ENCODE measurements at places on chromosomes 7 and 10. TPM values are rescaled to one million over a fixed set of nuclear protein-coding genes. Genes with fewer than 3 reads are reported as not detected.

DNA sequence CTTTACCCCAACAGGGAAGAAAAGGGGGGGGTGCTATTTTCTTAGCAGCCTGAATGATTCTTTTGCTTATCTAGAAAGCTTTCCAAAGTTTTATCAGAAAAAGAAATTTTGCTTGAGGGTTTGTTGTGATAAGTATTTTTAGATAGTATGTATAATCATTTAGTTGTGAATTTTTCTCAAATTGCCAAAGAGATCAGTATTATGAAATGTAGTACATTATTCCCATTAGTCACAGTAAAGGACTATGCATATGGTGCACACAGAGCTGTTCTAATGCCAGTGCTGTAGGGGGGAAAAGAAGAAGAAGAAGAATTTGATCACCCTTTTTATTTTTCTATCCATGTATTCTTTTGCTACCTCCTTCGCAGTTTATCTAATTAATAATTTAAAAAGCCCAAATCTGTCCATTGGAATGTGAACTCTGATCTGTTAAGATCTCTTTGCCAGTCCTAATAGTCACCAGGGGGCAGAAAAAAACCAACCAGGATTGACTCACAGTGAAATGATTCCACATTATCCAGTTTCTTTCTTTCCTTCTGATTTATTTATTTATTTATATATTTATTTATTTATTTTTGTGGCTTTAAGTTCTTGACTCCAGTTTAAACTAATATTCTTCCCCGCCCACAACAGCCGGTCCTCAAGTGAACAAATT, 4.7 kb downstream of the RBM20 start:
- no peak for DNase-seq

- DNase-seq: no peak
These were observed 28.5 kb upstream of the CRYGN start for GRCh38 chr7:151468217-151469018.

GRCh38 chr10:7482992-7483391, 72.2 kb upstream of the SFMBT2 start:
- no peak for DNase-seq

GRCh38 chr10:117503244-117504205, 39.0 kb upstream of the EMX2 start:
- DNase-seq: no peak

GRCh38 chr10:14476006-14476405, 145.3 kb upstream of the FRMD4A start:
- no peak for DNase-seq

The TES gene
- total RNA-seq: 4.9 TPM

The ABCB1 gene
- 0.56 TPM for total RNA-seq

The C10orf95 gene
- total RNA-seq: not detected

The MBL2 gene
- total RNA-seq: not detected

The AKR1D1 gene
- total RNA-seq: not detected

Measured in gastrocnemius medialis (tissue), 4 donors.